A549 treated with RU486 at 1 μM for 4 hours (cell line): ENCODE measurements at places on chromosomes 5 and 9. TPM values are rescaled to one million over a fixed set of nuclear protein-coding genes. Genes with fewer than 3 reads are reported as not detected.

The TMEM232 gene
- total RNA-seq, result 0.35 TPM in 1 of 5 replicates, not detected in the others

The CBY3 gene
- total RNA-seq, result not detected in 5 replicates

The LRRC70 gene
- 0.11 to 0.59 TPM (median 0.21 TPM) in 3 of 5 replicates, not detected in the others for total RNA-seq

The IRX4 gene
- total RNA-seq, result 0.26 to 0.44 TPM (median 0.38 TPM) in 5 replicates

The NRG2 gene
- 1.8 to 2.8 TPM (median 2.1 TPM) in 5 replicates for total RNA-seq

The GRXCR2 gene
- total RNA-seq, result not detected in 5 replicates

The PRELID2 gene
- total RNA-seq, result 6.8 to 10.9 TPM (median 7.8 TPM) in 5 replicates

The SOHLH1 gene
- total RNA-seq, result not detected in 5 replicates

The MRPL41 gene
- total RNA-seq, result 53.0 to 92.3 TPM (median 89.7 TPM) in 5 replicates
